Astrocyte (in vitro differentiated cells and primary cell): ENCODE measurements at places on chromosomes 5 and 9.

DNA sequence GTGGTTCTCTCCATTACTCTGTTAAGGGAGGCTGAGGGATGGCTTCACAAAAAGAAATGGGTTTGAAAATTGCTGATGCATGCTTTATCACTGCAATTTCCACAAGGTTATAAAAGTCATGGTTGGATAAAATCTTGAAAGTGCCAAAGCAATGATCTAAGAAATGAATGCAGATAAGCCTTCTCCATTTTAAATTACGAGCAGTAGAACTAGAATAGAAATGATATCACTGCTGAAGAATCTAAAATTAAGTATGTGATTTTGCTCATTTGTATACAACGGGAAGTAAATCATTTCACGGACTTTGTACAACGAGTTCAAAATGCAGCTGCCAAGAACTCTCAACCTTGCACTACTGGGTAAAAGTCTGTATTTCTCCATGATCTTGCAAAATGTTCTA, 299.0 kb downstream of the PRELID2 start:
- DNase-seq = peak; percentile 16

- DNase-seq = no peak
Observed at GRCh38 chr9:117535973-117536372, 121.1 kb upstream of the ASTN2 start.

DNA sequence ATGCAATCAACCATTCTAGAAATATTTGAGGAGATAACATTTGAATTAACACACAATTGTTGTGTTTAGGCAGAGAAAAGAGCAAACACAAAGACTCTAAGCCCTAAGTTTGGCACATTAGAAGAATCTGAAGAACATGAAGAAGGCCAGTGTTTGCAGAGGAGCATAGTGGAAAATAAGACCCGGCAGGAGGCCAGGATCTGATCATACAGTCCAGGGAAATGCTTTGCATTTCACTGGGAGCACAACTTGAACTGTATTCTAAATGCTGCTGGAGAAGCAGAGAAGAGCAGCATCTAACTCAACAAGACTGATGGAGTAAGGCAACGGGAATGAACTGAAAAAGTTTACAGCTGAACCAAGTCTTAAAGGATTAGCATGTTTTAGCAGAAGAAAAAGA, 463.4 kb downstream of the ZNF608 start:
- DNase-seq = no peak

GRCh38 chr5:138754699-138755057, 1.5 kb downstream of the CTNNA1 start:
- peak; percentile 56 for DNase-seq

GRCh38 chr5:14465116-14465515, 116.5 kb upstream of the OTULINL start:
- peak; percentile 71 for DNase-seq

DNA sequence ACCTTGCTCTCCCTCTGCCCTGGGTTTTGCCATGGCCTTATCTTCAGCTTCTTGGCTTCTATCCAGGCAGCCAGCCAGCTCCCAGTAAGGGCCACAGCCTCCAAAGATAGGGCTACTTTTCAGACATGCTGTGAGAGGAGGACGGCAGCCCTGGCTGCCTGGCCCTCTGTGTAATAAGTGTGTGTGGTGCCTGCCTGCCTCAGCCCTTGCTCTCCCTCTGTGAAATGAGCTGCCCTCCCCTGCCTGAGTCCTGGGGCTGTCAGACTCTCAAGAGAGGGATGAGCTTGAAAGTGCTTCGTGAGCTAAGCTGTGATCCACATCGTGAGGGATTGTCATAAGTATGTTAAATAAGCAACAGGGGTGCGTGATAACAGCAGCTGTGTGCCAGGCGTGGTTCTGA, 8.1 kb downstream of the NDST1 start:
- peak; percentile 63 for DNase-seq

DNA sequence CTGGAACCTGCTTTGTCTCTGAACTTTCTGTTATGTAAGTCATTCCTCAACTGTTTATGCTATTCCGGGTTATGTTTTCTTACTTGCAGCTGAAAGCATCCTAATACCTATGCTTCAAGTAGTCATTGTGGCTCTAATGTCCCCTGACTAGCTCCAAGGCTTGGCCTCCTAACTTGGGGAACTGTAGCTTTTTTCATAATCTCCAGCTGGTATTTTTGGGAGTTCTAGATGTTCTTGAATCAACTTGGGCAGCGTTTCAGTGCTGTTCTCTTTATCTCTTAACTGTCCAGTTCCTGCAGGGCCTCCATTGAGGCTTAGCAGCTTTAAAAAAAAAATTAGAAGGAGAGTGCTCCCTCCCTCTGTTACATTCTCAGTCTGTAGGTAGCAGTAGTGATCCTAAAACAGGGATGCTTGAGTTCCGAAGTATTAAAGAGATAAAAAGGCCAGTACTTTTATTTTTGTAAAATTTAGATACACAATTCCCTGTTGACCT, 100.0 kb upstream of the ACTBL2 start:
- DNase-seq = no peak

DNA sequence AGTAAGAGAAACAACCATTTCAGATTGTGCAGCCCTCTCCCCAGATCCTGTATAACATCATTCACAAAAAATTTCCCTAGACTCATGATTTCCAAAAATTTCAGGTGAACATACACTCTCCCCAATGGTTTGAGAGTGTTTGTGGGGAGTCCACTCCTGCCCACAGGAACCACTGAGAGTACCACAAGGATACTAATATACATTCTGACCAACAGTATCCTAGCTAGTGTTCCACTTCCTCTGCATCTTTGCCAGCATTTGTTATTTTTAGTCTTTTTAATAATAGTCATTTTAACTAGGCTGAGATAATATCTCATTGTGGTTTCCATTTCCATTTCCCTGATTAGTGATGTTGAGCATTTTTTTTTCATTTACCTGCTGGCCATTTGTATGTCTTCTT, 155.4 kb downstream of the DTWD2 start:
- DNase-seq = no peak

DNA sequence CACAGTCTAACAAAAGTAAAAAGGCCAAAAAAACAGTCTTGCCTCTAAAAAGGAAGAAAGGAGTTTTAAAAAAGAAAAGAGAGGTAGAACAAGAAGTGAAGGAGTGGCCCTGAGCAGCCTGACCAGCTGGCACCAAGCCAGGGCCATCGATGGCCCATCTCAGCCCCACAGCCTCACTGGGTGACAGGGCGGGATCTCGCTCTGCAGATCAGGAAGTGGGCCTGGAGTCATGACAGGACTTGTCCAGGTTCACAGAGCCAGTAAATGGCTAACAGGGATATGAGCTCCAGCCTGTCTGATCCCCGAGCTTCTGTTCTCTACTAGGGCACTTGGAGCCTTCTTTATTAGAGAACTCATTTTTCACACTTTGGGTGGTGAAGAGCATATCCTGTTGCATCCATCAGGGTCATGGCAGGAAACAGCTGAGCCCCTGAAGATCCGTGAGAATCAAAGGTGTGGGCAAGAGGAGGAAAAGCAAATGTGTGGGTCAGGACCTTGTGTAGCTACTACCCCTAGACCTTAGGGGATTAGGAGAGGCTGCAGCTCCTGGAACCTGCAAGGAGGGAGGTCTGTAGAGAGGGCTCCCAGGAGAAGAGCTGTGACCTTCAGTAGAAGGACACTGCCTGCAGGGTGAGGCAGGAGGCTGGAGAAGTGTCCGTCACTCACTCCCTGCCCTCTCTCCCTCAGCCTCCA, 299.0 kb upstream of the MSX2 start:
- DNase-seq = no peak

GRCh38 chr9:126157826-126158587, 168.6 kb upstream of the MVB12B start:
- no peak for DNase-seq

- DNase-seq = peak; percentile 15
Observed at GRCh38 chr5:53603009-53603687, 42.7 kb downstream of the NDUFS4 start.

DNA sequence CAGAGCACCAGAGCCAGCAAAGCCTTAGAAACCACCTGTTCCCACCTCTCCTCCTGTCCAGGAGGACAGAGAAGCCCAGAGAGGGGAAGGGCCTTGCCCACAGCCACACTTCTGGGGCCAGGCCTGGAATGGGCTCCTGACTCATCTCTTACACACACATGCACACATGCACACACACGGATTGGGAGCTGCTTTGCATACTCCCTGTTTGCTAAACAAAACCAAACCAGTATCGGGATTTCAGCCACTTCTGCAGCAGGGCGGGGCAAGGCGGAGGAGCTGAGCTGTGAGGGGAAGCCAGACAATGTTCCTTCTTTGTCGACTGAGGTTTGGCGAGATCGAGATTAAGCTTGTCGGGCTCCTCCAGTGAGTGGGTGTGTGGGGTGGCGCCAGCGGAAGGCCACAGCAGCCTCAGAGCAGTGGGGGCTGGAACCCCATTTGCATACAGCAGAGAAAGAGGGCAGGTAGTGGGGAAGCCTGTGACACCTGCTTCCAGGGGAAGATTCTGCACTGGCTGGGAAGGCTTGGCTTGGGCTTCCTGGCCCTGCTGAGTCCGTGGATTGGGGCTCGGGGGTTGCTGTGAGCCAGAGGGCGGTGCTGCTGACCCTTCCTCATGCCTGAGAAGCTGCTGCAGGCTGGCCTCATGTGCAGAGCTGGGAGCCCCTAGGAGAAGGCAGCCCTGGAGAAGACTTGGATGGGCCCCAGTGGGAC, 16.1 kb downstream of the GFI1B start:
- peak; percentile 50 for DNase-seq

DNA sequence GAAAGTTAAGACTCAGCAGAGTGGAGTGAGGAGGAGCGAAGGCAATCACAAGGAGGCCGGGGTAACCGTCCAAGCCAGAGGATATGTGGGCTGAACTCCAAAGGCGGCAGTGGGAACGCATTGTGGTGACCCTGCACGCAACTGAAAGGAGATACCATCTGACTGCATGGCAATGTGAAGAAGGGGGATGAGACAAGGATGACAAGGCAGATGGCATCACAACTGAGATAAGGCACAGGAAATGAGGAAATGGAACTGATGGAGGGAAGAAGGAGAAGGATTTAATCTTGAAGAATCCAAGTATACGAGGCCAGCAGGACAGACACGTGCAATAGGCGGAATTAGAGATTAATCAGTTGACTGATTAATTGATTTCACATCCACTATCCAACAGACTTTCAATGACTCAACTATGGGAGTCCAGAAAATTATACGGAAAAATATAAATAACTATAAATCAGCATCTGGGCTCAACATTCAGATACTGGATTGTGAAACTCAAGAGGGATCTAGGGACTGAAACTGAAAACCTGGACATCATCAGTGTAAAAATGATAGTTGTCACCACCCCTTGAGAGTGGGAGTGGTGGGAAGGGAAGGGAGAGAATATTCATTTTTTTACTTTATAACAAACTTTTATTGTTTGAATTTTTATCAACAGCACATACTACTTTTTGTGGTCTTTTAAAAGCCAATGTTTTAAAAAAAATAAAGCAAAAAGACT, 86.1 kb downstream of the ARL15 start:
- no peak for DNase-seq

- DNase-seq = no peak
Observed at GRCh38 chr9:86285261-86285660, 2.9 kb upstream of the ISCA1 start.
